ENCODE measurements at places on chromosomes 4 and X.

- no peak for DNase-seq
Observed at GRCh38 chrX:8627796-8628195, 104.1 kb downstream of the ANOS1 start.

- no peak for DNase-seq
Observed at GRCh38 chr4:95215991-95216605, 332.7 kb downstream of the UNC5C start.

DNA sequence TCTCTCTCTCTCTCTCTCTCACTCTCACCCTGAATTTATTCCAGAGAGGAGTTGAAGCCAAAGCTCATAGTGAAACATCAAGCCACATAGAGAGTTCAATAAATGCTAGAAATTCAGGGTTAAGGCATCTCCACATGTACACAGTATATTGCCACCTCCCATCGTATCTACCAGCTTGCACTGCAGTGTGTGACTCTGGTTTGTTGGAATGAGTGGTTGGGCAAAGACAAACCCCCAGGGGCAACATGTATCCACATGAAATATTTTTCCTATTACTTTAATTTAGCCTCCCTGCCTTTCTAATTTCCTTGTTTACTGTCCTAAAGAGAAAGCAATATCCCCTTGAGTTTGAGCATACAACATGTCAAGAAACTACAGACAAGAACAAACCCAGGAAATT is 247.3 kb downstream of the SPATA18 start:
- peak; percentile 63 for DNase-seq

DNA sequence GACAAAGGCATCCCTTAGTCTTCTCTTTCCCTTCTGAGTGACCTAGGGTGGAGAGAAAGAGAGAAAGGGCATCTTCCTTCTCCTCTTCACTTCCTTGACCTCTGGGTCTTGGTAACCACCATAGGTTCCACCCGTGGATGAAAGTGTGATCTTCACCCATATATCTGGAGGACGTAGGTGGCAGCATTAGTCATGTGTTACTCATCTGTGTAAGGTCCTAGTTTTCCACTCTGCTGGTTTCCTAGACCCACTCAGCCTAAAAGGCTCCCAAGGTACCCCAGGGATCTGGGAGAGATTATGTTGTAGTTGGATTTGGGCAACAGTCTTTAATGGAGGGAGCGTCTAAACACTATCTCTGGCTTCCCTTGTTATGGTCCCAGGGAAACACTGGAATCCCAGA is 45.5 kb upstream of the RAB9B start:
- no peak for DNase-seq

- DNase-seq, result no peak
Observed at GRCh38 chr4:89541998-89542397, 234.4 kb upstream of the GPRIN3 start.

DNA sequence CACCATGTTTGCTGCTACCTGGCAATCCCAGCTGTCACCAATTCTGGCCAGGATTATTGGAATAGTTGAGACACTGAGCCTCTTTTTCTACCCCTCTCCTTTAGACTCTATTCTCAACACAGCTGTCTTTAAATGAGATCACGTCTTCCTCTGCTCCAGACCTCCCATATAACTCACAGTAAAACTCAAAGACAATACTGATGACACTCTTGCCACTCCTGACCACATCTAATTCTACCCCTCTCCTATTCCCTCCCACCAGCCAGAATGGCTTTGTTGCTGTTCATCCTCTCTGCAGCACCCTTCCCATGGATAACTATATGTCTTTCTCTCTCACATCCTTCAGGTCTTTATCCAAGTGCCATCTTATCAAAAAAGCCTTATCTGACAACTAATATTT is 188.6 kb upstream of the IL15 start:
- no peak for DNase-seq

GRCh38 chr4:17526695-17527477 is 11.9 kb downstream of the CLRN2 start:
- DNase-seq, result no peak

DNA sequence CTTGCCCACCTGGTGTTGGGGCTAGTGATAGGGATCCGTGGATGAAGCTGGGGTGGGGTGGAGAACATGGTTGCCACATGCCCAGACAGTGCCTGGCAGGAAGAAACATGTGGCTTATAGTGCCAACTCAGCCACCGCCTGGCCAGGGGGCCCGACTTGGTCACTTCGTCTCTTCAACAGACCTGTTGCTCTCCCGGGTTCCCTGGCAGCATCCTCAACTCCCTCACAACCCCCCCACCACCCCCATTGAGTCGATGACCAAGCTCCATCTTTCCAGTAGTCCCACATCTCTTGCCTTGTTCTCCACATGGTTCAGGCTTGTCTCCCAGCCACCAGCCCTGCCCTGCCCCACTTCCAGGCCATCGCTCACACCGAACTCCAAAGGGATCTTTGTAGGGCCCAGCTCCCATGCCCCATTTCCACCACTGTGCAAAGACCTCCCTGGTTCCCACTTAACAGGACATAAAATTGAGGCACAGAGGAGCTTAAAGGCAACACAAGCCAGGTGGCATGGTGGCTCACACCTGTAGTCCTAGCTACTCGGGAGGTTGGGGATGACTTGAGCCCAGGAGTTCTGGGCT is 7.8 kb downstream of the PNCK start:
- no peak for DNase-seq
